Endothelial cell of coronary artery (primary cell): ENCODE measurements at places on chromosomes 3 and 15. TPM values are rescaled to one million over a fixed set of nuclear protein-coding genes. Genes with fewer than 3 reads are reported as not detected.

The SPTBN5 gene
- total RNA-seq = 6.3 and 10.5 TPM in 2 replicates

The UBP1 gene
- total RNA-seq = 48.1 and 57.1 TPM in 2 replicates

The SRGAP3 gene
- under 0.01 and 0.18 TPM in 2 replicates for total RNA-seq

The PLSCR5 gene
- total RNA-seq = not detected in 2 replicates

The AVEN gene
- 34.3 and 34.4 TPM in 2 replicates for total RNA-seq

The CLDN11 gene
- 1.3 and 277 TPM in 2 replicates for total RNA-seq

The KCNAB1 gene
- 0.63 and 3.6 TPM in 2 replicates for total RNA-seq

The ATP8B4 gene
- under 0.01 TPM in 1 of 2 replicates, not detected in the other for total RNA-seq

The LRRN1 gene
- total RNA-seq = not detected in 2 replicates

The TTC21A gene
- 1.7 and 1.8 TPM in 2 replicates for total RNA-seq

The HYKK gene
- 0.72 and 0.94 TPM in 2 replicates for total RNA-seq

The SMCO1 gene
- total RNA-seq = not detected in 2 replicates

The CLRN1 gene
- total RNA-seq = not detected in 2 replicates

The C3orf20 gene
- under 0.01 TPM in 2 replicates for total RNA-seq

The C3orf22 gene
- total RNA-seq = not detected in 2 replicates

The SERINC4 gene
- total RNA-seq = not detected in 2 replicates

The INSYN1 gene
- 0.56 and 0.81 TPM in 2 replicates for total RNA-seq

The CSK gene
- 38.4 and 41.5 TPM in 2 replicates for total RNA-seq

The PTX3 gene
- total RNA-seq = 407 and 824 TPM in 2 replicates

The SAMD7 gene
- total RNA-seq = not detected in 2 replicates
